ENCODE measurements at places on chromosomes 2 and 18. TPM values are rescaled to one million over a fixed set of nuclear protein-coding genes. Genes with fewer than 3 reads are reported as not detected.
A peak's percentile ranks its signal among the peaks of the same experiment; 100 is the strongest.

DNA sequence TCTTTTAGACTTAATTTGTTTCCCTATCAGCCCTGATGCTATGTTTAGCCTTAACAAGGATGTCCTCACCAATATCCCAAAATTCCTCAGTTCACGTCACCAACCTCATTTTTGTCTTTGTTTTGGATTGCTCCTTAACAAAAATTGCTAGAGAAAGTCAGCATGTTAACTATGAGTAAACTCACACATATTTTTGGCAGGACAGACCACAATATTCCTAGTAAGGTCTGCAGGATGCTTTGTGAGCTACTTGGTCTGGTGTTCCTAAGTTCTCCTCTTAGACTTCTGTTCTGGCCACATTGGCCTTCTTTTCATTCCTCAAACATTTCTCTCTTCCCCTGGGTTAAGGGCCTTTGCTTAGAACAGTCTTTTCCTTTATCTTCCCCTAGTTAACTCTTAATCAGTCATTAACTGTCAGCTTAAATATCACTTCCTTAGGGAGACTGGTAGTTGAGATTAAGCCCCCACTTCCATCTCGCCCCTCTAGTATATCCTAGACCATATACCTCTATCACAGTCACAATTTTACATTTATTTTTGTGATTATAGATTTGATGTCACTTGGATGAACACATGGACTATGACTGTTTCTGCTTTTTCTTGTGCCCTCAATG lies 116.2 kb downstream of the ADCYAP1 start:
- no peak overlapping the region for H3K27ac ChIP-seq
- DNase-seq = no peak
- H3K36me3 ChIP-seq = no peaks in the 10 kb centered on the region
- H3K27me3 ChIP-seq = no peaks in the 10 kb centered on the region
- peaks cover 3% of the 10 kb centered on the region for H3K4me1 ChIP-seq

DNA sequence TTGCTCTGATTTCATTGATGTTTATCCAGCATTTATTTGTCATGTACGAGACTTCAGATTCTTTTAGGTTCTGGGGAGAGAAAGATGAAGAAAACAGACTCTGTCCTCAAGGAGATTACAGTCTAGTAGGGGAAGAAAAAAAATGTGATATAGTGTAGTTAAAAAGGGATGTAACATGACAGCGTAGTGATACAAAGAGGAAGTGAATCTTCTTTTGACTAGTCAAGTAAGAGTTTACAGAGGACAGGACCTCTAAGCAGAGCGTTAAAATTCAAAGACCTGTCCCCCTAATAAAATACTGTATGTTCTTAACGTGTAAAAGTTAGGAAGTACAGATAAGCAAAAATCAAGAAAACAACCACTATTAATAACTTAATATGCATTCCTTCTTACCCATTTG lies 47.7 kb downstream of the NCOA1 start:
- H3K4me1 ChIP-seq = no peaks in the 10 kb centered on the region
- no peak overlapping the region for H3K27ac ChIP-seq
- no peak for DNase-seq
- H3K36me3 ChIP-seq = no peaks in the 10 kb centered on the region
- no peaks in the 10 kb centered on the region for H3K27me3 ChIP-seq

The LRATD1 gene
- 8.0 TPM for total RNA-seq

DNA sequence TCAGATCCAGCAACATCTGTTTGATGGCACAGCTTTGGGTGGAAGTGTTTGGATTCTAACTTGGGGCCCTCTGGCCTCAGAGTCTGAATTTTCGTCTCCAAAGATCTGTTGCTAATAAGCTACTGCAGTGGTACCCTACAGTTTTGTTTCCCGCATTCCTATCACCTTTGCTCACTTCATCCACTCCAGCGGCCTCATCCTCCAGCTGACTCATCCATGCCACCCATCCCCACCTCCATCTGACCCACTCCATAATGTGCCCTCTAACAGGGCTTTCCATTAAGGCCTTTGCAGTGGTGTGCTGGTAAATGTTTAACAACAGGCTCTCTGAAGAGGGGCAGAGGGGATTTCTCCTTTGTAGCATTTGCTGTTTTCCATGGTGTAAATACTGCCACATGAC lies 225.5 kb downstream of the TGIF1 start:
- H3K27ac ChIP-seq = no peak overlapping the region
- no peaks in the 10 kb centered on the region for H3K27me3 ChIP-seq
- peaks cover 8% of the 10 kb centered on the region for H3K4me1 ChIP-seq
- H3K36me3 ChIP-seq = no peaks in the 10 kb centered on the region
- no peak for DNase-seq

DNA sequence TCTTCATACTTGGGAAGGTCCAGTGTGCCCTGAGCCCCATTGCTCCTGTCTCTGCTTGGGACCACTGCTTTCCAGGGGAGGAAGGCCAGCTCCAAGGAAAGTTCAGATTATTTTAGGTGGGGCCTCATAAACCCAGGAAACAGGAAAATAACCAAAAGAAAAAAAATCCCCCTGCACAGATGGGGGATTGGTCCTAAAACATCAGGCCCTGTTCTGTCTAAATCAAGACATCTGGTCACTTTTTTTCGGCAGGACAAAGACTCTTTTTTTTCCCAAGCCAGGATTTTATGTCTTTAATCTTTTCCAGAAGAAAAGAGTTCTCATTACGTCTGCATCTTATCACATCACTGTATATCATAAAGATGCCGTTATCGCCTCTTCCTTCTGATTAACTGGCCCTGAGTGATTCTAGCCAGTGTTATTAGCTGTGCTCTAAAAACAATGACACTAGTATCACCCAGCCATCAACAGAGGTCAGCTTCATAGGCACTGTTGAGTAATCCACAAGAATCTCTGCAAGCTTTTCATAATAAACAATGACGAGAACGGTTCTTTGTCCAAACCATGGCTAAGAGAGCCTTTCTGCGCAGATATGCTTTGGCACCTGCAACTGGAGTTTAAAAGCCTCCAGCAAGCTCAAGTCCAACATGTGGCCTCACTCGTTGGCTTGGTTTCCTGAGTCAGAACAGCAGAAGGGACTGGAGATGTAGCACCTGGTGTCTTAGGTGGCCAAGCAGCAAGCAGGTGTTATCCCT lies 138.2 kb downstream of the VAPA start:
- peak overlapping the region; percentile 32 for H3K27ac ChIP-seq
- no peaks in the 10 kb centered on the region for H3K36me3 ChIP-seq
- H3K27me3 ChIP-seq = no peaks in the 10 kb centered on the region
- no peak for DNase-seq
- no peak overlapping the region for H3K4me3 ChIP-seq
